RWPE1 (cell line): ENCODE measurements at places on chromosomes 4 and X.
A peak's percentile ranks its signal among the peaks of the same experiment; 100 is the strongest.

GRCh38 chrX:117538178-117539089 lies 578.2 kb downstream of the KLHL13 start:
- no peak for DNase-seq

- no peak for DNase-seq
Measured at GRCh38 chr4:69764311-69764710, 3.9 kb upstream of the SULT1B1 start.

- DNase-seq, result peak; percentile 13
Measured at GRCh38 chr4:100299046-100299840, 109.0 kb upstream of the DDIT4L start.

DNA sequence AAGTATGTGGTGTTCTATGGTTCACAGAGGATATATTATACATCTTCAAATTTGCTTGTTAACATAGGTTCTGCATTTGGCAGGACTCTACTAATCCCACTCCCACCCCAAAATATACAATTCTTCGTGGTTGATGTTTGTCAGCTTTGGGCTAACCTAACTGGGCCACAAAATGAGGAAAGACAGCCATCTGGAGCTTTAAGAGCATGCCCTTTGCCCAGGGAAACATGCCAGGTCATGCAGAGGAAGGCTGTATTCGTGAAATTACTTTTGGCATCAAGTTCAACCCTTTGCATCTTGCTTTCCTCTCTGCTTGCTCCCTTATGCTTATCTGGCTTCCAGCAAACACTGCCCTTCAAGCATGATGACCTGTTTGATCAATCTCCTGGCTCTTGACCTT lies 46.8 kb upstream of the F9 start:
- DNase-seq, result no peak

DNA sequence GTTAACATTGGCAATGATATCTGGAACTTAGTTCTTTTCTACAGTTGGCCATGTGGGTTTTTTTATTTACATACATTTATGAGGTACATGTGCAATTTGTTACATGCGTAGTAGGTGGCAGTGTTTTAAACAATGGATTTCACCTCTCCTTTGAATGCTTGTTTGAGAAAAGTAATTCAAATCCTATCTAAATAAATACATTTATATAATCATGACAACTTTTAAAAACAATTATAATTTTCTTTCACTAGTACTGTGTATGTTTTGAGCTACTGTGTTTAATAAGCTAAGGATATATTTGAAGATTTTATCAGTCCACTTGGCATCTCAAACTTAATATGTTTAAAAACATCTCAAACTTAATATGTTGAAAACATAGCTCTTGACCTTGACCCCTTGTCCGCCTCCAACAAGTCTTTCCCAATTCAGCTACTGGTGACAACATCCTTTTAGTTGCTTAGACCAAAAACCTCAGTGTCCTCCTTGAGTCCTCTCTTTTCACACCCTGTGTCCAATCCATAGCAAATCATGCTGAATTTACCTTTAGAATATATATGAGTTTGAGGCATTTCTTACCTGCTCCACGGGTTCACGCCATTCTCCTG lies 14.5 kb downstream of the GUCY1B1 start:
- no peak for DNase-seq

DNA sequence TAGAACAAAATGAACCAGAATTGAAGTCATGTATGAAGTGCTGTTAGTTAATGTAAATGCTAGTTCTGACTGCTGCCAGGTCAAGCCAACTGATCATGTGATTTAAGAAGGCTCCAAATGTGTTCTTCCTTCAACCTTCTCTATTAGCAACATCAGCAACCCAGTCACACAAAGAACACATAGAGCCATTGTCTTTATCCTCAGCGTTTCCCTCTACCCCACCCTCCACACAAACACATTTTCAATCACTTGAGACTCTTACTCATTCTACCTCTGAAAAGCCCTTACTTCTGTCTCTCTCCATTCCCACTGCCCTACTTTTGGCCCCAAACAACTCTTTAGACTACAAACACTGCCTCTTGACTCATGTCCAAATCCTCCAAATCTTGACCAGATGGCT lies 89.7 kb upstream of the KDR start:
- DNase-seq, result no peak
